Hair follicle dermal papilla cell (primary cell): ENCODE measurements at places on chromosomes 5 and 9. TPM values are rescaled to one million over a fixed set of nuclear protein-coding genes. Genes with fewer than 3 reads are reported as not detected.

Gene FOXD4
- total RNA-seq = 0.16 and 0.24 TPM in 2 replicates

Gene ARL10
- 14.9 and 18.5 TPM in 2 replicates for total RNA-seq

Gene SECISBP2
- total RNA-seq = 28.5 and 35.2 TPM in 2 replicates

Gene CAMLG
- total RNA-seq = 29.0 and 35.0 TPM in 2 replicates

Gene FAM221B
- not detected in 2 replicates for total RNA-seq

Gene DUSP1
- total RNA-seq = 226 and 235 TPM in 2 replicates

Gene DDX4
- 0.32 TPM in 1 of 2 replicates, not detected in the other for total RNA-seq

Gene CLINT1
- 91.8 and 125 TPM in 2 replicates for total RNA-seq

Gene AGXT2
- not detected in 2 replicates for total RNA-seq

Gene PGM5
- total RNA-seq = 0.85 and 4.9 TPM in 2 replicates

Gene PLAC8L1
- total RNA-seq = not detected in 2 replicates

Gene DNAJB5
- 16.9 and 19.7 TPM in 2 replicates for total RNA-seq

Gene TIGD6
- 7.3 and 7.9 TPM in 2 replicates for total RNA-seq

Gene SMIM33
- total RNA-seq = not detected in 2 replicates

Gene HAVCR2
- 0.16 and 0.36 TPM in 2 replicates for total RNA-seq

Gene IFNA4
- not detected in 2 replicates for total RNA-seq

Gene DOCK2
- 5.7 and 9.8 TPM in 2 replicates for total RNA-seq

Gene TIFAB
- not detected in 2 replicates for total RNA-seq

Gene TRIM36
- total RNA-seq = 0.61 and 0.65 TPM in 2 replicates

Gene PCDHB9
- total RNA-seq = 0.97 and 2.2 TPM in 2 replicates

Gene SPAG8
- 0.49 and 2.1 TPM in 2 replicates for total RNA-seq

Gene GRM6
- total RNA-seq = under 0.01 TPM in 1 of 2 replicates, not detected in the other

Gene ECSCR
- total RNA-seq = 1.8 TPM in 1 of 2 replicates, not detected in the other

Gene SLC36A1
- total RNA-seq = 19.1 and 23.7 TPM in 2 replicates

Gene MZB1
- 0.16 TPM in 1 of 2 replicates, not detected in the other for total RNA-seq

Gene NSUN2
- total RNA-seq = 42.3 and 45.8 TPM in 2 replicates

Gene LMAN2
- total RNA-seq = 234 and 285 TPM in 2 replicates

Gene MSX2
- 14.8 and 20.3 TPM in 2 replicates for total RNA-seq

Gene RASGRF2
- 1.6 and 2.6 TPM in 2 replicates for total RNA-seq

Gene PDE6A
- not detected in 2 replicates for total RNA-seq

Gene IL3
- not detected in 2 replicates for total RNA-seq

Gene FOXD4L3
- total RNA-seq = 0.49 TPM in 1 of 2 replicates, not detected in the other

Gene MEGF10
- 6.8 and 14.4 TPM in 2 replicates for total RNA-seq

Gene ISL1
- total RNA-seq = not detected in 2 replicates

Gene DOLK
- 31.8 and 32.5 TPM in 2 replicates for total RNA-seq

Gene FUT7
- not detected in 2 replicates for total RNA-seq

Gene MYO10
- 32.1 and 46.1 TPM in 2 replicates for total RNA-seq

Gene CXCL14
- total RNA-seq = 1.2 and 2.1 TPM in 2 replicates

Gene PLPPR1
- total RNA-seq = not detected in 2 replicates

Gene RFX3
- total RNA-seq = 2.7 and 3.2 TPM in 2 replicates

Gene KLHL3
- 0.65 and 0.73 TPM in 2 replicates for total RNA-seq

Gene F2R
- total RNA-seq = 34.7 and 51.2 TPM in 2 replicates

Gene MLLT3
- total RNA-seq = 26.8 and 30.4 TPM in 2 replicates

Gene SREK1IP1
- total RNA-seq = 11.4 and 17.5 TPM in 2 replicates

Gene ATOX1
- 30.5 and 35.6 TPM in 2 replicates for total RNA-seq

Gene IL5
- total RNA-seq = not detected in 2 replicates

Gene FBP2
- total RNA-seq = not detected in 2 replicates

Gene CDX1
- total RNA-seq = not detected in 2 replicates

Gene WASHC1
- total RNA-seq = 3.6 and 4.7 TPM in 2 replicates

Gene GALNT12
- 0.61 and 1.3 TPM in 2 replicates for total RNA-seq

Gene LCN9
- not detected in 2 replicates for total RNA-seq

Gene CYSRT1
- 0.32 and 0.73 TPM in 2 replicates for total RNA-seq

Gene PCDHB4
- total RNA-seq = 0.49 TPM in 2 replicates
